ENCODE measurements at places on chromosomes 11 and 22.
A peak's percentile ranks its signal among the peaks of the same experiment; 100 is the strongest.

- DNase-seq, result no peak
These were observed 1539.4 kb upstream of the TENM4 start for GRCh38 chr11:80980227-80980626.

GRCh38 chr11:128451652-128452470 lies 135.5 kb downstream of the ETS1 start:
- DNase-seq, result peak; percentile 86

GRCh38 chr22:50115693-50116092 lies 25.9 kb downstream of the MOV10L1 start:
- no peak for DNase-seq

GRCh38 chr22:32233091-32233490 lies 22.1 kb downstream of the SLC5A4 start:
- DNase-seq, result no peak

DNA sequence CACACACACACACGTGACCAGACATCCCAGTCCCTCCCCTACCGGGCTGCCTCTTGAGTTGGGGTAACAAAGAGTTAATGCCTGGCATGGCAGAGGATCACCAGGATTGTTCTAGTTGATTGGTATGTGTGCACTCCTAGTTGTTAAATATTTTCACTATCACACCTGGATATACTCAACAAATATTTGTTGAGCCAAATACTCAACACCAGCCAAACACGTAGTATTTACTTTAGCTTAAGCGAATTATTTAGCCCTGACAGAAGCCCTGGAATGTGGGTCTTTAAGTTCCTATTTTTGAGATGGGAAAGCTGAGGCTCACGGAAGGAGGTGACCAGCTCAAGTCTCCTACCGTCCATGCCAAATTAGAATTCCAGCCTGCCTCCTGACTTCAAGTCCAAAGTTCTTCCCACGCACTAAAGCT lies 10.5 kb downstream of the CD3E start:
- DNase-seq, result no peak

DNA sequence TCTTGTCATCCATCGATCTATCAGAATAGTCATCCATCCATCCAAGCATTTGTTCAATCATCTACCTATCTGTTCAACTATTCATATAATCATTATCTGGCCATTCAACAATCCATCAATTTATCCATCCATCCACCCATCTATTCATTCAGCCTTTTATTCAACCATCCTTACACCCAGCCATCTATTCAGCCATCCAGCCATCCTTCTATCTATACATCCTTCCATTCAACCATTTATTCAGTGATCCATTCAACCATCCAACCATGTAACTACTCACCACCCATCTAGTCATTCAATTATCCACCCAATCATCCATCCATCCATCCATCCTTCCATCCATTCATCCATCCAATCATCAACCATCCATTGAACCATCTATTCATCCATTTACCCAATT lies 106.8 kb downstream of the CEP164 start:
- no peak for DNase-seq

GRCh38 chr11:118645066-118645715 lies 34.3 kb downstream of the TREH start:
- DNase-seq, result no peak

DNA sequence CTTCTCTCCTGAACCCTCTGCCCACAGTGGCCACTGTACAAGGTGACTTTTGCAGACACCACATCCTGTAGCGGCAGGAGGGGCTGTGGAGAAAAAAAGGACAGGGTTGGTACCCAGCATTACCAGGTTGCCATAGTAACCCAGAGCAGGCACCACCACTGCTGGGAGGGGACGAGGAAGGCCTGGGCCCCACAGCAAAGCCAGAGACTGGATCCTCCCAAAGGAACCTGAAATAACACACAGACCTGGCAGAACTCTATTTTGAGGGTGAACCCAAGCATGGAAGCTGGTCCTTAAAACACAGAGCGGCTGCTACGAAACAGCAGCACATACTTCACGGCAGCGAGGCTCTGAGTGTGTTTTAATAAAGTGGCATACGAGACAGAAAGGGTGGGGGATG lies 380.6 kb downstream of the CTTN start:
- DNase-seq, result peak; percentile 12

DNA sequence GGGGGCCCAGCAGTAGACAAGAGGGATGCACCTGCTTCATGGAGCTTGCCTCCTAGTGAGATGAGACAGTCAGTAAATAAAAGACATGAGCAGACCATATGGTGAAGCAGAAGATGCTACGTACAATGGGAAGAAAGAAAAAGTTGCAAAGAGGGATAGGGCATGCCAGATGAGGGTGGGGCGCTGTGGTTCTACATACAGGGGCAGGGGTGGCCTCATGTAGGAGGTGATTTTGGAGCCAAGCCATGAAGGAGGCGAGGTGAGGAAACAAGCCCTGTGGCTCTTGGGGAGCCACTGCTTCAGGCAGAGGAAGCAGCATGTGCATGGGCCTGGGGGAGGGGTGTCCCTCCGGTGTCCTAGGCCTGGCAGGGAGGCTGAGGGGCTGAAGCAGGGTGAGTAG lies 15.2 kb downstream of the NAT10 start:
- no peak for DNase-seq

DNA sequence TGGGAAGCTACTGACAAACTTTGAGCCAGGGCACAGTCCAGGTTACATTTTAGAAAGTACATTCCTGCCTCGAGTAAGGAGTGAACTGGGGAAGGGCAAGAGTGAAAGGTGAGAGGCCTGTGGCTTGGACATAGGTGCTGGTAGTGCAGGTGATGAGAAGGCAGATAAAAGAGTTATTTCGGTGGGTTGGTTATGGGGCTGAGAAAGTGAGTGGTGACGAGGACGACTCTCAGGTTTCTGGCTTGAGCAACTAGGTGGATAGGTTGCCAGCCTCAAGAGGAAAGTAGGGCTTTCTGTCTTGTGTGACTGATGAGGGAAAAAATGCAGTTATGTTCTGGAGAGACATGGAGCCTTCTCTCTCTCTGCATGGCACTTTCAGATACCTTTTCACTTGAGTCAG lies 3.7 kb downstream of the POLR2F start:
- DNase-seq, result no peak

All from NCI-H146 (cell line).